ENCODE measurements at places on chromosomes 3 and 15.

DNA sequence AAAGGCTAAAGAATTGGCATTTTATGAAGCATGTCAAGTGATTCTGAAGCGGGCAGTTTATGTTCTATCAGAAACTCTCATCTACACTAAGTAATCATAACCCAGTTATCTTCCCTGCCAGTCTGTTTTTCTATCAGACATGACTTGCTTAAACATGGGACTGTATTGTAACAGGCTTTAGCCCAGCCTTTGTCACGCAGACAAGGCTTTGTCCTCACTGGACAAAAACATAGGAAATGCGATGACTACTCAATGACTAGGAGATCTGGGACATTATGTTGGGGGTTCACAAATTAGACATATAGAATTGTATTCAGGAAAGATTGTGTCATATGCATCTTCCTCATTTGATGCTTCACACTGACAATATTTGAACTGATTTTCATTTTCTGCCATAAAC is 115.5 kb downstream of the GADL1 start:
- DNase-seq: no peak

GRCh38 chr3:30355622-30356021 is 250.8 kb upstream of the TGFBR2 start:
- DNase-seq: no peak

DNA sequence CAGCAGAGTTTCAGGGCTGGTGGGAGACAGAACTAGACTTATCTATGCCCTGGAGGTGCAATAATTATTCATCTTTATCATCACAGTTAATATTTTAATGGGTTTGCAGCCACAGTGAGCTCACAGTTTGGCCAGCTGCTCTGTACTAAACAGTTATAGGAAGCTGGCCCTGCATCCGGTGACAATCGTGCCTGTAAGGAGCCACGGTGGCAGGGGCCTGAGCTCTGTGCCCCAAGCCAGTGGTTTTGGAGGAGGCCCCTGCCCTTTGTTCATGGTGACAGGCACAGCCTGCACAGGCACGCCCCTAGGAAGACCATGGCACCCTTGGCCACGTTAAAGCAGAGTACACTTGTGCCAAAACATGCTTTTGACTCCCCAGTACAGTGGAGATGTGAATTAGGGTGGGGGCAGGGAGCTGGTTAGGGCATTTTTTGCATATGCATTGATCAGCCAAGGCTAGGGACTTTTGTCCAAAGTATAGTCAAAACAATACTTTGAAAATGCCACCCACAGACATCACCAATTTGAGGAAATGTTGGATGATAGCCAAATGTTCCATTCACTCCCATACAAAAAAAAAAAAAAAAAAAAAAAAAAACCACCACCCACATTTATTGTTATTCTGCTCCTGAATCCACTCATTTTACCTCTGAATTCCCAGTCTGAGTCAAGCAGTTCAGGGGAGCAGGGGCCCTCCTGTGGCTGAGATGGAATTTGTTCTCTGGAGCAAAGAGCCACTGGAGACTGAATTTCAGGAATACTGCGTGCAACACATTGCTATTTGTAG is 3.4 kb upstream of the RFTN1 start:
- DNase-seq: peak; percentile 26

GRCh38 chr3:9179826-9180763 is 69.4 kb downstream of the SRGAP3 start:
- DNase-seq: no peak

- no peak for DNase-seq
Measured at GRCh38 chr3:59824876-59825275, 775.1 kb upstream of the CFAP20DC start.

DNA sequence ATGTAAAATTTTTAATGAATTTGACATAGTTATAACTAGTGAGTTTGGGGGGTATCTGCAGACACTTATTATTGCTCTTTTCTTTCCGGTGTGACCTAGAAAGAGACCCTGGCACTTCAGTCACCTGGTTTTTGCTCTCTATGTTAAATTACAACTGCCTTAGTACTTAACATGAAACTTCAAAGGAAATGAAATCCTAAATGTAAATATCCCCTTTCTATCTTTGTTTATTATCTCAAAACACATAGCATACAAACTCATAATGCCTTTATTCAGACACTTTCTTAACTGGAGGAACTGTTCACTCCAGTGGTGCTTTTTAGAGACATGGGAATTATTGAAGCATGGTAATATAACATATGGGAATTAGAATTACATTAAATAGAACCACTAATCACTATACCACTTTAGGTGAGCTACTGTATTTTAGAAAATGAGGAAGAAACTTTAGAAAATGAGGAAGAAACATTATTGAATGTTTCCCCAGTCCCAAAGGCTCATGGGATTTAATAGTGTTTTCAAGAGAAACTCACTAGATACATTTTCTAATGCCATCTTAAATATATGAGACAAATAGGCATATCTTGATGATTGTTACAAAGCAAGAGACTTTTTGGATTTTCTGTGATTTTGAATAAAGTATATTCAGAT is 119.5 kb upstream of the MLF1 start:
- DNase-seq: no peak

DNA sequence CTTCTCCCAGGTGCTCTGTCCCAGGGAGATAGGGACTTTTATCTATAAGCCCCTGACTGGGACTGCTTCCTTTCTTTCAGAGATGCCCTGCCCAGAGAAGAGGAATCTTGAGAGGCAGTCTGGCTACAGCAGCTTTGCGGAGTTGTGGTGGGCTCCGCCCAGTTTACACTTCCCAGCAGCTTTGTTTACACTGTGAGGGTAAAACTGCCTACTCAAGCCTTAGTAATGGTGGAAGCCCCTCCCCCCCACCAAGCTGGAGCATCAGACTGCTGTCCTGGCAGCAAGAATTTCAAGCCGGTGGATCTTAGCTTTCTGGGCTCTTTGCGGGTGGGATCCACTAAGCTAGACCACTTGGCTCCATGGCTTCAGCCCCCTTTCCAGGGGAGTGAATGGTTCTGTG is 253.8 kb upstream of the ARL6 start:
- DNase-seq: no peak

DNA sequence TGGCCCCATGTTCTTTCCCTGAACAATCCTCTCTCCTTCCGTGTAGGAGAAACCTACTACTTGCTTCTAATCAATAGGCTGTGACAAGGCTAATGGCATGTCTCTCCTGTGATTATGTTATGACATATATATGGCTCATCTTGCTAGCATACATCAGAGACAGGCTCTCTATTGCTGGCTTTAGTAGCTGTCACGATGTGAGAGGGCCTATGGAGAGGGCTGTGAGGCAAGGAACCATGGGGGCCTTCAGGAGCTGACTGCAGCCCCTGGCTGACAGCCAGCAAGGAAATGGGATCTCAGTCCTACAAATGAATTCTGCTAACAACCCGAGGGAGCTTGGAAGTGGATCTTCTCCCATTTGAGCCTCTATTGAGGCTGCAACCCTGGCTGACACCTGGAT is 96.3 kb downstream of the EOMES start:
- DNase-seq: no peak

DNA sequence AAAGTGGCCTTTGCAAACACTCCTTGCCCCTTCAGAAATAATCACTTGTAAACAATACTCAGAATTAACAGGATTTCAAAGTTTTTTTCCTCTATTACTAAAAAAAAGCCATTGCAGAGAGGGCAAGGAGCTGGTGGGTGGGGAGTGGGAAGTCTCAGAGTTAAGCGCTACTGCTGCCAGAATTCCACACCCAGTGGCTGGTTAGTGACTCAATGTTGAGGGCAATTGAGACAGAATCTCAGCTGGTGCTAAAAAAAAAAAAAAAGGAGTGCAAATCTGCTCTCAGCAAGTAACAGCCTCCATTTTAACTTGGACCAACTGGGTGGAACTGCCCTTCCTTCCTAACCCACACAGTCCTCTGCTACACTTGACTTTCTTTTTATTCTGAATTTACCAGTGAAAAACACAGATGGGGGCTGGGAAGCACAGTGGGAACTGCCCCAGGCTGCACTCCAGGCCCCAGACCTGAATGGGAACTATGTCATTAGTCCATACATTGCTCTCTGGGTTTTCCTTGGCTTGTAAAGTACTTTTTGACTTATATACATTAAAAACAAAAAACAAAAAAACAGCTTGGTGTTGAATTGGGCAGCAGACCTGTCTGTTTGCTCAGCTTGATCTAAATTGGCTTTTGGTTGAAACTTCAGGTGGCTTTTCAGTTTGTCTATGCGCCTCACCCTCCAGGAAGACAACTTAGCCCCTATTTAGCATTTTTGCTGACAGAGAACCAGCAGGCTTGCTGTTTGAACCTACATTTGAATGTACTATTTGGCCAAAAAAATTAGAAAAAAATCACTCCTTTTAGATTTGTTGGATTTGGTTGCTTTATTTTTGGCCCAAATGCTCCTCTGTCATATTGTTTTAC is 357.8 kb upstream of the TBL1XR1 start:
- no peak for DNase-seq

- DNase-seq: peak; percentile 51
Measured at GRCh38 chr3:38655708-38656300, 6.3 kb upstream of the SCN5A start.

DNA sequence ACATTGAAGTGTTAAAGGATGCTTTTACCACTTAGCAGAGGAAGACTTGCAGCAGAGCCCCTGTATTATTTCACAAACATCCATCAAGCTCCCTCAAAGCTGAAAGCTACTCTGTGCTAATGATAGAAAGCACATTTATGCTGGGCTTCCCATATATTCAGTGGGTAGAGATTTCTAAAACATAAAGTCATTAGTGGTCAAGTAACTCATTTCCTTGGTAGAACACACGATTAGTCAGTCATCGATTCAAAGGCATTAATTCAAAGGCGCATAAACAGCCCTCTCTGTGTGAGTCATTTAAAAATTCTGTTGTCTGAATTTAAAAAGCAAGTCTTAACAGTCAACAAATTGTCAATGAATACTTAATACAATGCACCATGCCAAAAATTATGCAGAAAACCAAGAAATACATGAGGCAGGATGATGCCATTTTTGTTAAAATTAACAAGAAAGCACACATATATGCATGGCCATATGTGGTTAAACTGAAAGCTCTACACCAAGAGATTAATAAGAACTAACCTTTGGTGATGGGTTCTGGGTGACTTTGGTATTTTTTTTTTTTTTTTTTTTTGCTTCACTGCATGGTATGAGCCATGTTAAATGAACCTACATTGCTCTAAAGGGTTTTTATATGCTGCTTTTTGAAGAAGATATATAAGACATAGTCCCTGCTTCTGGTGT is 61.7 kb downstream of the LDHAL6B start:
- no peak for DNase-seq

- no peak for DNase-seq
Measured at GRCh38 chr3:98900265-98901118, 1.0 kb downstream of the DCBLD2 start.

DNA sequence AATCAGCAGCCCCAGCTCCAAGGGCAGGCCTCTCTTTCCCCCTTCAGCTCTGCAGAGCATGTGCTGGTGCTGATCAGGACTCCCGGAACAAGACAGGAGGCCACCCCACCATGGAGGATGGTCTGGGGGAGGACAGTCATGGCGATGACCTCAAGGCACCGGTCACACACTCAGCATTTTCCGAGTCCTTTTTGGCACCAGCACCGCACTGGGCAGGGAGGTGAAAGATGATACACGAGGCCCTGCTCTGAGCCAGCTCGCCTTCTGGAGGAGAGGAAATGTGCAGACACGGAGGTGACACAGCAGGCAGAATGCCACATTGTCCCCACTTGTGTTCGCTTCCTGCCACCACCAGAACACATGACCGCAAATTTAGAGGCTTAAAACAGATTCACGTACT is 61.8 kb upstream of the SEC61A1 start:
- DNase-seq: no peak

DNA sequence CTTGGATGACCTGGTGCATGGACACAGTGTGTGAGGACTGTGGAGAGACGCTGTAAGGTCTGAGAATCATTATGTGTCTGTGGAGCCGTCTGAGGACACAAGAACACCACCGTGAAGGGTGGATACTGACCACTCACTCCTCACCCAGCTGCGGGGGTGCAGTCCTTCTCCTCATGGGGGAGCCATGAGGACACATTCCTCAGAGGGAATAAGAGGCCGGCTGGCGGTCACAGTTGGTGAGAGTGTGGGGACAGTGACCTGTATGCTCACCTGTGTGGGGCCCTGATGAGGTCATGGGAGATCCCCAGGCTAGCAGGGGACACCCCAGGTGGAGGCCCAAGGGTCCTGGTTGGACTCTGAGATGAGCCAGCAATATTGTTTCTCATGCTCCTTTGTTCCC is 2.5 kb upstream of the TRPM1 start:
- DNase-seq: no peak

DNA sequence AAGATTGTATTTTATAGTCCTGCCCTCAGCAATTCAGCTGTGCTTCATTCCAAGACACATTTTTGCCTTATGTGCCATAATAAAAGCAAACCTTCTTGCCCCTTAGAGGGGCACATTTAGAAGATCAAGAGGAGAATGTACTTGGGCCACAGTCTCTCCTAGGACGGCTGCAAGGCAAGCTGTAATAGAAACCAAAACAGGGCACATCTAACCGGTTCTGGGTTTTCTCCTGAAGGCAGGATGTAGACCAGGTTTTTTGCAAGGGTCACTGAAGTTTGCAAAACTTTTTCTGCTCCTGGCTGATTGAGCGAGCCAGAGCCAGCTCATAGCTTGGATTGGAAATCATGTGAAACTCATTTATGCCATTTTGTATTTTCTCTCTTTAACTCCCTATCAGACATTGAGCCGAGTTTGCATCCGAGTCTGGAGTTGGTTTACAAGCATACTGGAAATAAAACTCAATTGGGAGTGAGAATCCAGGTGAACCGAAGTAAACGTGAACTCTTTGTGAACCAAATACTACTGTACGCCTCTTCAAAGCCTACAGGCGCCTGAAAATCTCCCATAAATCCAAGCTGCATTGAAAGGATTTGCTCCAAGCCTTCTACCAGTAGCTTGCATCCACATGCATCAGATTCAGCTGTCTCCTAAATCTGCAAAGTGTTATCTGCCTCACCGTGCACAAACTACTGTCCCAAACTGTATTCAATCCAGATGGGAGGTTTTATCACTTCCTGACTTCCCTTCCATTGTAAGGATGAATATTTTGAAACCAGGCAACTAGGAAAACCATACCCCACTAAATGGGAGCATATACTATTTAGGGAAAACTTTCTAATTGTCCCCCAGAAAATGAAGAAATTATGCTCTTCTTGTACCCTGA is 60.9 kb upstream of the TSC22D2 start:
- DNase-seq: no peak

DNA sequence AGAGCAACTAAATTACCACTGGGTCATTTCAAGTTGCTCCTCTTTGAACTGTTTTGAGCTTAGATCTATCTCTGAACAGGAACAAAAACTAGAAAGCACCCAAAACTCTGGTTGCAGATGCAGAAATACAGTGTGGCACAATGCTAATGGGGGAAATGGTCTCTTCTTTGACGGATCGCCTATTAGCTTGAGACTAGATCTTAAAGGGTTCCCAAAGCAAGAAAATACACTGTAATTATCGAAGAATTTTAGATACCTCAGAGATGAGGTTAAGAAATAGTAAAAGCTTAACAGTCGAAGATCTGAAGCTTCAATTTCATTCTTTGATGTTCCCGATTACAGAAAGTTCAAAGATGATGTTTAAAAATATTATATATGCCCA is 818 bp downstream of the PPP1R2 start:
- DNase-seq: peak; percentile 27

DNA sequence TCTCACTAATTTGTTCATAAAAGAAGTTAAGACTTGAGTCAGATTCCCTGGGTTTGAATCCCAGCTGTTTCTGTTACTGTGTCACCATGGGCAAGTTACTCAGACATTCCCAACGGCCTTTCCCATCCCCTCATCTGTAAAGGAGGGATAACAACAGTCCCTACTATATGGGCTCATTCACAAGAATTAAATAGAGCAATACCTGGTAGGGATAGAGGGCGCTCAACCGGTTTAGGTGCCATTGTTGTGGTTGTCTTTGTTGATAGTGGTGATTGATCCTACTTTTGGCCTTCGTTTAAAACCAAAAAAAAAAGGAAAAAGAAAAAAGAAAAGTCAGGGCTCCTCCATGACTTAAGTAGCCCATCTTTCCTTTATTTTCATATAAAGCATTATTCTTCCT is 563.1 kb downstream of the GRM7 start:
- DNase-seq: no peak
